ENCODE measurements at places on chromosomes 5 and 9. TPM values are rescaled to one million over a fixed set of nuclear protein-coding genes. Genes with fewer than 3 reads are reported as not detected.

The NUTM2F gene
- not detected for total RNA-seq

The FRRS1L gene
- not detected for total RNA-seq

The FAM120A gene
- 98.2 TPM for total RNA-seq

The PCDHGA4 gene
- 0.07 TPM for total RNA-seq

The TRIP13 gene
- 29.9 TPM for total RNA-seq

The RIGI gene
- 49.0 TPM for total RNA-seq

The NPR3 gene
- total RNA-seq: 0.19 TPM

The REEP5 gene
- total RNA-seq: 130 TPM

The PRSS3 gene
- total RNA-seq: 29.5 TPM

The ACOT12 gene
- total RNA-seq: not detected

The INSL4 gene
- 0.54 TPM for total RNA-seq

GRCh38 chr5:163433271-163433670 lies 4.1 kb upstream of the CCNG1 start:
- DNase-seq: no peak

GRCh38 chr9:124222109-124222508 lies 35.6 kb upstream of the NEK6 start:
- DNase-seq: no peak

- DNase-seq: no peak
Observed at GRCh38 chr5:76513476-76513875, 109.7 kb downstream of the F2RL2 start.

GRCh38 chr9:93859431-93860215 lies 95.5 kb downstream of the BARX1 start:
- DNase-seq: no peak

- no peak for DNase-seq
Observed at GRCh38 chr5:93403141-93403928, 177.7 kb downstream of the NR2F1-AS1 start.

DNA sequence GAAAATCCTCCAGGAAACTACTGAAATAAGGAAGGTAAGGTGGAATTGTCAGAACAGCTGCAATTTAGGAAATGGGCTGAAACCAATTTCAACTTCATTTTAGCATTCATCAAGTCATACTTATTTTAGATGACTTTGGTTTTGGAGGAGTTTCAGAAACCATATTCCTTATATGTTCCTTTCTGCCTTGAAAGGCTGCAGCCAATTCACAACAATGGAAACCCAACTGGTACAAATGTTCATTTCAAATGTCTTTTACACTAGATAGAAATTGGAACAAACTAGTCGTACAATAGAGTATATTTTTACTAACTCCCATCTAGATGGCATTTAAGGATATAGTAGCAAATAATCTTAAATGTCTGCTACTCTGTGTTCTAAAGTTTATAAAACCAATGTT lies 82.6 kb upstream of the ANKH start:
- DNase-seq: no peak

GRCh38 chr9:126719618-126720031 lies 85.2 kb upstream of the ZBTB43 start:
- peak; percentile 58 for DNase-seq

DNA sequence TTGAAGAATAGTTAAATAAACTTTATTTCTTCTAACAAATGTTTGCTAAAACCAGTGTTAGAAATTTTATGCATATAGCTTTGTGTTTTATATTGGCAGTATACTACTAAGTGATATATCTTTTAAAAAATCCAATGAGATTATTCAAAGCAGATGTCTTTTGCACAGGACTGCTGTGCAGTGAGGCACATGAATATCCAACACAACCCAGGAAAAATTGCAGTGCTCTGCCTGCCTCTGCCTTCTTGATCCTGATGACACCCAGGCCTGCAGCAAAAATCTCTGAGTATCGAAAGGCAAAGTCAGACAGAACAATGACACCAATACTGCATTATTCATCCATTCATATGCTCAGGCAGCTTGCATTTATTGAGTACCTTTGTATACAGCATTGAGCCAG lies 1076.5 kb upstream of the ARRDC3 start:
- DNase-seq: no peak

GRCh38 chr9:27412963-27413362 lies 111.1 kb upstream of the IFNK start:
- no peak for DNase-seq

- DNase-seq: no peak
Observed at GRCh38 chr5:121693864-121694263, 157.8 kb upstream of the FTMT start.

- peak; percentile 53 for DNase-seq
Observed at GRCh38 chr9:447230-448025, 232.8 kb downstream of the DOCK8 start.

- DNase-seq: no peak
Observed at GRCh38 chr9:105871540-105871939, 177.2 kb downstream of the TMEM38B start.

- no peak for DNase-seq
Observed at GRCh38 chr5:9479990-9480389, 65.9 kb downstream of the SEMA5A start.

GRCh38 chr5:74404574-74405508 lies 235.7 kb downstream of the ENC1 start:
- no peak for DNase-seq

- no peak for DNase-seq
Observed at GRCh38 chr5:11557063-11557462, 347.2 kb downstream of the CTNND2 start.

DNA sequence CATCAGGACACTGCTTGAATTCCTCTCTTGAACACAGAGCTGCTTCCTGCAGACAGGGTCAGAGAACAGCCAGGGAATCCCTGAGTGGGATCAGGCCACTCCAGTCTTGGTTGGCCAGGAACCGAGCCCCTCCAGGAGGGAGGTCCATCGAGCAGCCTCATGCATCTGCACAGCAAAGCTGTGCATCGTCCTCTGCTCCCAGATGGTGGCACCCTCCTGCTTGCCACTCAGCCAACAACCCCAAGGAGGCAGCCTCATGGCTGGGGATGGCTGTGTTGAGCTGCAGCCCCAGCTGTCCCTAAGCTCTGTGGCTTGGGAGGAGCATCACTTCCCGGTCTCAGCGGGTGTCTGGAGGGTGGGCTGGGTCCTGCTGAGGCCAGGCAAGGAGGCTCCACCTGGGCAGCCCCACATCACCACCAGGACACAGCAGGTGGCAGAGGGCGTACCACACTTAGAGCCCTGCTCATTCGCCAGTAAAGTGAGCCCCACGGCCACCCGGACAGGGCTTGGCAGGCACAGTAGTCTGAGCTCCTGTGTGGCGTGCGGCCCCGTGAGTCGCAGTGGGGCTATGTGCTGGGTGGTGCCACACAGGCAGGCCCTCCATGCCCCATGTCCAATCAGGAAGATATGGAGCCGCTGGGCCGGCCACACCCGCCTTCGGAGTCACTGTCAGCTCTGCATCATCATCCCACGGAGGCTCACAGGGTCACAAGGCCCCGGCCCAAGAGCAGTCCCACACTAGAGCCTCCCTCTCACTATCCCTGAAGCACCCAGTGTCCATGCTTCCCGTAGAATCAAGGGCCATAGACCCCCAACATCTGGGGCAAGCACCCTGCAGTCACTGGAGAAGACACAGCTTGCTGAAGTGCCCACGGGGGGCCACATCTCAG lies 11.9 kb downstream of the LPCAT1 start:
- peak; percentile 22 for DNase-seq

GRCh38 chr5:801472-801871 lies 16.9 kb upstream of the ZDHHC11B start:
- DNase-seq: no peak

- no peak for DNase-seq
Observed at GRCh38 chr5:180974612-180975315, 13.9 kb upstream of the BTNL3 start.

DNA sequence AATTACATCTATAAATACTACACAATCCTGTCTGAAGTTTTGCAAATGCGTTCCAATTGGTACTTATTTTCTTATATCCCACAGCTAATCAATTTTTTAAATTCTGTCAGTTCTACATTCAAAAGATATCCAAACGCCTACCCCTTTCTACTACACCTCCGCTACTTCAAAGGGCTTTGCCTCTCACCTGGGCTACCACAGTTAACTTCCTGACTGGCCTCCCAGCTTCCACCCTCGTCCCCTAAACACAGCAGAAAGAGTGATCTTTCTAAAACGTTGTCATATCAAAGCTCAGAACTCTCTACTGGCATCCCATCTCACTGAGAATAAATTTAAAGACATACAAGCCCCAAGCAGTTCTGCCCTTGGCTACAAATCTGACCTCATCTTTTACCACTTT lies 32.3 kb upstream of the NIPBL start:
- no peak for DNase-seq

DNA sequence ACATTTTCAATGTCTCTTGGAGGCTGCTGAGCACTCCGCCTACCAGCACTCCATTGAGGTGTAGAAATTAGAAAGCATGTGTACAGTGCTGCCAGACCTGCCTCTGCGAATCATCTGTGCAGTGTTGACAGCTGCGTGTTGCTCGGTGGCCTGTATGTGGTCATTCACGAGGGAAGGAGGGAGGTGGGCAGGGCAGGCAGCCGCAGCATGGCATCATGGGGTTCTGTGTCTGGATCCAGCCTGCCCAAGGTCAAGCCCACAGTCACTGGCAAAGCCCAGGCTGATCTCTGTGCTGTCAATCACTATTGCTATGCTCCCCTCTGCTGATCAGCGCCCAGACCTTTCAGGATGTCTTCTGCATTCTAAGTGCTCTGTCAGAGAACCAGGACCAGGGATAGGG lies 8.0 kb upstream of the PDZD2 start:
- no peak for DNase-seq

DNA sequence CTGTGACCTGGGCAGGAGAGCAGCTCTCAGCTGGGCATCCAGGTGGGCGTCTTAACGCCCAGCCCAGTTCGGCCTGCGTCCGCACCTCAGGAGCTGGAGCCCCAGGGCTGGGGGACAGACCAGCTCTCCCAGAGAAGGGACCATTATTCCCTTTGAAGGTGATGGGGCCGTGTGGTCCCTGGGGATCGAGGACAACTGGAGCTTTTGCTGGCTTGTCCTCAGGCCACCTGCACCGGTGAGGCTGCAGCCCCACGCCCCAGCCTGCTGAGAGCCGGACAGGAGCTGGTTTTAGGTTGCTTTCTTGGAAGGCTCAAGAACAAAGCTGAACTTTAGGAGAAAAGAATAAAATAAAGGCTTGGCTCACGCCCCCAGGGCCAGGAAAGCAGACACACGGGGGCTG lies 40.9 kb downstream of the NACC2 start:
- no peak for DNase-seq

GRCh38 chr5:122063836-122064235 lies 14.2 kb downstream of the LOX start:
- no peak for DNase-seq

DNA sequence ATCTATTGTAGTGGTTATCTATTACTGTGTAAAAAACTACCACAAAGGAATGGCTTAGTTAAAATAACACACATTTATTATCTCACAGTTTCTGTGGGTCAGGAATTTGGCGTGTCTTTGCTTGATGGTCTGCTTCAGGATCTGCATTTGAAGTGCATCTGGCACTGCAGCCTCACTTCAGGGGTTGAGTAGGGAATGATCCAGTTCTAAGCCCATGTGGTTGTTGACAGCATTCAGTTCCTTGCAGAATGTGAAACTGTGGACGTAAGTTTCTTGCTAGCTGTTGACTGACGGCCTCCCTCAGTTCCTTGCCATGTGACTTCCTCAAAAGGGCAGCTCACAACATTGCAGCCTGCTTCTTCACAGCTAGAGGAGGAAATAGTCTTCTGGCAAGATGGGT lies 2.1 kb upstream of the OGN start:
- no peak for DNase-seq

GRCh38 chr9:82115900-82116299 lies 127.3 kb downstream of the SPATA31D1 start:
- no peak for DNase-seq

All from Calu3 (cell line).